Kidney (tissue), 22 donors: ENCODE measurements at places on chromosomes 3 and 15.
A peak's percentile ranks its signal among the peaks of the same experiment; 100 is the strongest.

DNA sequence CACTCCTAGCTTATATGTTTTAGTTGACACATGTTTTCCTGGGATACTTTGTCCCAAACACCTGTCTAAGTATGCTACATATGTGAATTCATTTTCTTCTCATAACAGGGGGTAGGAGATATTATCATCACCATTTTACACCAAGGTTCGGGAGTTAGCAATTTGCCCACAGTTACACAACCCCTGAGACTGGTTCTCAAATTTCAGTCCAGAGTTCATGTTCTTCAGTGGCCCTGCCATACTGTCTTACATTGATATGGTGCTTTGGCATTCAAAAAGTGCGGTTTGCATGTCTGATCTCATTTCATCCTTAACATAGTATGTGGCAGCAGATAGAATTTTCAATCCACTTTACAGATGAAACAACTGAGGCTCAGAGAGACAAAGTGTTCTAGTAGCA lies 38.4 kb downstream of the ROBO2 start:
- DNase-seq = no peak

- no peak for DNase-seq
Observed at GRCh38 chr3:104909198-104909597, 457.5 kb upstream of the ALCAM start.

GRCh38 chr3:137264071-137264820 lies 306.5 kb downstream of the IL20RB start:
- no peak for DNase-seq

DNA sequence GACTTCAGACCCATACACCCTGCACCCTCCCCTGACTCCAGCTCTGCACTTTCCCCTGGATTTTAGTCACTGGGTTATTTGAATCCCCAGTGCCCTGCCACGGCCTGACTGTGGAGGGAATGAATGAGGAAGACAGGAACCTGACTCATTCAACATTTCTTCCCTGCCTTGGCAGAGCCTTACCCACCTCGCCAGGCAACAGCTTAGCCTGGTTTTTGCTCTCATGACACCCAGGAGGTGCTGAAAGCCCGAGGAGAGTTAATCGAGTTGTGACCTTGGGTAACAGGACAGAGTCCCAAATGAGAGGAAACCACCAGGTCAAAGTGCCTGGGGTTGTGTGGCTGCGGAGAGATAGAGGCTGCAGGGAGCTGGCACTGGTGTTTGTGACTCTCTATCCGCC lies 128.3 kb downstream of the SMAD6 start:
- DNase-seq = no peak

- DNase-seq = peak; percentile 32
Observed at GRCh38 chr15:36468746-36469145, 110.7 kb upstream of the CDIN1 start.

DNA sequence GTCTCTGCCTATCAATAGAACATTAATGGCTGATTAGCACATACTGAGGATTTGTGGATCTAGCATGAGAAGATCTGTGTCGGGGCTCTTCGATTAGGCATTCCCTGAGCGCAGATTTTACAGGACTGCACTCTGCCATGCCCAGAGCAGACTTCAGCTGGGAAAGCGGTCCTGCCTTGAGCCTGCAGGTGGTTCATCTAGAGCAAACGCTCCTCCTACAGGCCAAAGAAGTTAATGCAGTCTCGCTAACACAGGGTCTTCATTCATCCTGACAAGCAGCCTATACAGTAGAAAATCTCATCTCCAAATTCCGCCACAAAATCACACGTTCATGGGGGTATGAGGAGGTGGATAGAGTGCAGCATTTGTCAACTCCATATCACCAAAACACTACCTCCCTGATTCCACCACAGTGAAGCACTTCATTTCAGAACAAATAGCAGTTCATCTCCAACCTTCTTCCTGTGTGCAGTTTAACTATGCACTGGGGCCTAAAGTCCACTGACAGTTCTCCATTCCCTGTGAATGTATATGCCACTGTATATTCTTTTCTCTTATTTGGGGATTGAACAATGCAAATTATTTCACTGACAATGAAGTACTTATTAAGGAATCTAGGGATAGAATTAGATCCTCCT lies 405.8 kb downstream of the IGSF11 start:
- DNase-seq = peak; percentile 84

DNA sequence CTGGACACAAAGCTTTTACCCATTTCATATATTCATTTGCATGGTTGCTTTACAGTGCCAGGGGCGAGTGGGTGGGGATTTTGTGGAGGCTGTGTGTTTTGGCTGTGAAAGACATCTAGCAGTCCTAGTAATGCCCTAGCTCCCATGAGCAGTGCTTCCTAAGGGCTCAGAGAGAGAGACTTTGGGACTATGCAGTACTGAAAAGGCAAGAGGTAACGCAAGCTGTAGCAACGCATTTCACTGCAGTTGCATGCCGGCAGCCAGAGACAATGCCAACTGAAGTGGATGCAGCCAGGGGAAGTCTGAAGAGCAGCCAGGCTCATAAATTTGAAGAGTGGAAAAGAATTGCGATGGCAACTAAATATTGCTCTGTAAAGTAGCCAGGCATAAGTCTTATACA lies 27.4 kb upstream of the ATP10A start:
- no peak for DNase-seq

- no peak for DNase-seq
Observed at GRCh38 chr3:133276594-133276993, 123.3 kb upstream of the BFSP2 start.

DNA sequence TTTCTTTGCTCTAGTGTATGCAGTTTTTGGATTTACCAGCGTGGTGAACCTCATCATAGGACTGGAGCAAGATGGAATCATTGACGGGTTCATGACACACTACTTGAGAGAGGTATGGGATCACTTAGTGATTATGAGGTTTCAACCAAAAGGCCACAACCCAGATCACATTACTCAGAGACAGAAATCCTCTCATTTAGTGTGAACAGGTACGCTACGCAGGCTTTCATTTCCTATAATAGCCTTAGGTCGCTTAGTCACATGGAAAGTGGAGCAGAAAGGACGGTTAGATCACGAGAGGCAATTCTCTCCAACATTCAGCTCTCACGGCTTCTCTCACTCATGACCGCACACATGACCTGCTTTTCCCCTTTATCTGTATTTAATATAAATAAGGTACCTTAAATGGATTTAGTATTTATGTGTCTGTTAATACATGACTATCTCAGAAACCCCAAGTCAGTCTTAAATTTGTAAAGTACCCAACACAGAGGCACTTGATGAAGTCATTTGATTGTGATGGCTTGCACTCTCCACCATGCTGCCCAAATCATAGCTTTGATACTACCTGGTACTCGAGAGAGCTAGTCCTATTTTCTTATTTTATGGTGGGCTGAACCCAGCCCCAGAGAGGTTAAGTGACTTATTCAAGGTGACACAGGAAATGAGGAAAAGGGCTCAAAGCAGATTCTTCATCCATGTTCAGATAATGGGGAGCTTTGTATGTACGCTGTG lies 8.6 kb downstream of the TM6SF1 start:
- DNase-seq = no peak

GRCh38 chr3:188507244-188507720 lies 353.3 kb downstream of the LPP start:
- peak; percentile 15 for DNase-seq

DNA sequence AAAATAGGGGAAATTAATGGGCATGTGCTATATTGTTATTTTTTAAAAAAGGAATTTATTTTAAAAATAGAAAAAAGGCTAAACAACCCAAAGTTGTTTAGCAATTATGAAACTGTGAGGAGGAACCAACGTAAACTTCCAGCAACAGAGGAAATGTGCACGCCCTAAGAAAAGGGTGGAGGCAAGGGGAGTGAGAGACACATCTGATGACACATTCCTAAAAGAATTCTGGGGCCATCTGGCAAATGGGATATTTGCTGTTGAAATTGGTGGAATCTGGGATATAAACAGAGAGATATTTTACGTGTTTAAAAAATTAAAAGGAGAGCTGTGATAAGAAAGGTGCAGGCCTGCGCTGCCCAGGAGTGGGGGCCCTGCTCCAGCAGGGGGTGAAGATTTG lies 50.8 kb upstream of the MUC13 start:
- no peak for DNase-seq

GRCh38 chr3:28124882-28125281 lies 116.5 kb upstream of the CMC1 start:
- DNase-seq = no peak

- DNase-seq = peak; percentile 4
Observed at GRCh38 chr3:108088697-108089096, 2.1 kb downstream of the CD47 start.

- no peak for DNase-seq
Observed at GRCh38 chr3:55349851-55350250, 137.3 kb downstream of the WNT5A start.

GRCh38 chr3:196753201-196753600 lies 13.5 kb downstream of the PAK2 start:
- DNase-seq = no peak

DNA sequence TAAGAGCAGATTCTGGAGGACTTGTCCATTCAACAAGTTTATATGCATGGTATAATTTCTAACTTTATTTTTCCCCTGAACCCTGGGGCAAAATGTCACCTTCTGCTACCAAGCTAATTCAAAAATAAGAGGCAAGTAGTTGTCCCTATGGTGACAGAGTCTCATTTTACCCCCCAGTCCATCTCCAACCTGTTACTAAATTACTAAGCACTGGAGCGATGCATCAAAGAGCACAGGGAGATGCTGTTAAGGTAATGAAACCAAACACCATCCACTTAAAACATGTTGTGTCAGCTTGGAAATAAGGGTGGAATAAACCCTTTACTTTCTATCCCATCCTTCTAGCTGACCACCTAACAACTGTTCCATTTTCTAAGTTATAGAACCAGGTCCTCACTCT lies 417.4 kb upstream of the ATP11B start:
- peak; percentile 36 for DNase-seq

GRCh38 chr3:175342196-175342595 lies 483.1 kb downstream of the NAALADL2 start:
- no peak for DNase-seq

GRCh38 chr3:122260206-122260605 lies 64.8 kb upstream of the CSTA start:
- DNase-seq = no peak

DNA sequence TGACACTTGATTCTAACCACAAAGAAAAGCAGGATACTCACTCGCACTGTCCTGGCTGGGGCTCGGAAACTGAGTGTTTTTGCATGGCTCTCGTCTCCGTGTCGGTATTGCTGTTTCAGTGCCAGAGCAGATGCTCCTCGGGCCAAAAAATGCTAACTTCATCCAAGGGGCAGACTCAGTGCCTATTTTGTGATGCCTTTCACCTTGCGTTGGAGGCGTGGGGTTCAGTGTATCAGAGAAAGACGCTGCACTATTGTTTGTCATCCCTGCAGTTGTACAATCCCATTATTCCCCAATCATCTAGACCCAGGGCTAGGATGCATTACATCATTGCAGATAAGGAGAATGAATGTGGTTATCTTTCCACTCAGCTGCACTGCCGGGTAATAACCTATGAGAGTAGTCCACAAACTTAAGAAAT lies 1.4 kb downstream of the CACNA2D3 start:
- no peak for DNase-seq

GRCh38 chr3:110731148-110731547 lies 340.5 kb upstream of the NECTIN3 start:
- no peak for DNase-seq

DNA sequence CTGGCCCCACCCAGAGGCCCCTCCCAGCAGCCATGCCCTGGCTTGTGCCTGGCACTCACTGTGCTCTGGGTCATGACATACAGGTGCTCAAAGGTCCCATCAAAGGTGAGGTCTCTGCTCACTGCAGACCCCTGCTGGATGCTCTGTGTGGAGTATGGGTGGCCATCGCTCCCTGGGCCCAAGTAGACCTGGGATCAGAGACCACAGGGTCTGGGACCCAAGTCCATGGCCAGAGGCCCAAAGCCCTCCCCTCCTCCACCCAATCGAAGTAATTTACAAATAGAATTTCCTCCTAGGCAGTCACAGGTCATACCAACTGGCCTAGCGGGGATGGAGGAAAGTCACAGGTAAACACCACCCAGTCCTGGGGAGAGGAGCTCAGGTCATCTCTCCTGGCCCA lies 7.6 kb downstream of the PLXNB1 start:
- DNase-seq = no peak

DNA sequence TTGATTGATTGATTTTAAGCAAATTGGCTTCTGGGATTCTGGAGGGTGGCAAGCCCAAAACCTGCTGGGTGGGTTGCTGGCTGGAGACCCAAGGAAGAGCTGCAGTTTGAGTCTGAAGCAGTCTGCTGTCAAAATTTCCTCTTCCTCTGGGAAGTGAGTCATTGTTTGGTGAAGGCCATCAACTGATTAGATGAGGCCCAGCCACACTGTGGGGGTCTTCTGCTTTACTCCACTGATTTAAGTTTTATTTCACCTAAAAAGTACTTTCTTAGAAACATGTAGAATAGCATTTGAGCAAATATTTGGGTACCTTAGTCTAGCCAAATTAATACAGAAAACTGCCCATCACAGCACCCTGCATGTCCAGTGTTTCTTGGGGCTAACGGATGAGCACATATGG lies 33.8 kb downstream of the FAH start:
- no peak for DNase-seq

- no peak for DNase-seq
Observed at GRCh38 chr3:53234841-53235232, 21.0 kb downstream of the TKT start.
